Ascending aorta (tissue), 2 donors: ENCODE measurements at places on chromosomes 3 and 15.

- H3K27me3 ChIP-seq: no peaks in the 10 kb centered on the region
- no peak overlapping the region for H3K27ac ChIP-seq
- no peaks in the 10 kb centered on the region for H3K4me1 ChIP-seq
- no peak for DNase-seq
- no peaks in the 10 kb centered on the region for H3K36me3 ChIP-seq
Measured at GRCh38 chr3:67389176-67389575, 265.2 kb downstream of the SUCLG2 start.

DNA sequence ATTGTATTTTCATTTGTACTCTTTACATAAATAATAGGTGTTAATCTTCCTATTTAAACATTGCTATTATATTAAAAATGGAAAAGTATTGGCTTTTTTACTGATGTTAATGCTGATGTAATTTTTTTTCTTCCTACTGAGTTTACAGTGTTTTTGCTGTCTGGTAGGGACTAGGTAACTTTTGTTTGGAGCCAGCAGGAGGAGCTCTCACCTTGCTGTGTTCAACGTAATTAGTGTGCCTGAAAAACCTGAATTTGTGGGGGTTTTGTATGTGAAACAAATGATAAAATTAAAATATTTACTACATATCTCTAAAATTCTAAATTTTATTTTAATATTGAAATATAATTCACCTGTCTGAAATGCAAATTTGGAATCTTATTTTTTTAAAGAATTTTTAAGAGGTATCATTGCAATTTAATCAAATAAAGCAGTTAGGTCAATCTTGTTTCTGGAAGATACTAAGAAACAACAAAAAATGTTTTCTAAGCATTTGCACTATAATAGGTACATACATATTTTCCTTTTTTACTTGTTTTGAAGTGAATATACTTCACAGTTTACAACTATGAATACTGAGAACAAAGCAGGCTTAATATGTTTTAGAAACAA lies 48.8 kb downstream of the EPHA6 start:
- no peak overlapping the region for H3K4me3 ChIP-seq
- no peaks in the 10 kb centered on the region for H3K36me3 ChIP-seq
- no peak for DNase-seq
- H3K27ac ChIP-seq: no peak overlapping the region
- H3K4me1 ChIP-seq: no peaks in the 10 kb centered on the region
- H3K27me3 ChIP-seq: no peaks in the 10 kb centered on the region

DNA sequence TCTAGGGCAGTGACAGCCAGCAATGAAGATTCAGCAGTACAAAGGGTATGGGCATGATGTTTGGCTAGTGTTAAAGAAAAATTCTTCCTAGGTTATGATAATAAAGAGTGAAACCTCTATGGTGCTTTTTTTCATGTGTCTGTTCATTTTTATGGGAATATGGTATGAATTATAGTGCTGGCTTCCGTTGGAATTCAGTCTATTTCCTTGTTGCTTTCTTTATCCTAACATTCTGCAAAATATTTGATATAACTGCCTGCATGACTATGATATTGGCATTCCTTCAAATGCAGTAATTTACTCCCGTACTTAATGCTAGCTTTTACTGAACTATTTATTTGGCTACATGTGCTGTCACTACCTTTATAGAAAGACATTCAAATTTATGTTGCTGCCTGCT lies 57.6 kb upstream of the ATP11B start:
- no peak overlapping the region for H3K27ac ChIP-seq
- no peaks in the 10 kb centered on the region for H3K4me1 ChIP-seq
- no peaks in the 10 kb centered on the region for H3K36me3 ChIP-seq
- no peaks in the 10 kb centered on the region for H3K27me3 ChIP-seq
- H3K4me3 ChIP-seq: no peak overlapping the region

GRCh38 chr3:99799422-99799821 lies 18.2 kb upstream of the CMSS1 start:
- H3K36me3 ChIP-seq: peaks cover 11% of the 10 kb centered on the region
- H3K27me3 ChIP-seq: no peaks in the 10 kb centered on the region
- H3K4me1 ChIP-seq: no peaks in the 10 kb centered on the region
- H3K27ac ChIP-seq: no peak overlapping the region

DNA sequence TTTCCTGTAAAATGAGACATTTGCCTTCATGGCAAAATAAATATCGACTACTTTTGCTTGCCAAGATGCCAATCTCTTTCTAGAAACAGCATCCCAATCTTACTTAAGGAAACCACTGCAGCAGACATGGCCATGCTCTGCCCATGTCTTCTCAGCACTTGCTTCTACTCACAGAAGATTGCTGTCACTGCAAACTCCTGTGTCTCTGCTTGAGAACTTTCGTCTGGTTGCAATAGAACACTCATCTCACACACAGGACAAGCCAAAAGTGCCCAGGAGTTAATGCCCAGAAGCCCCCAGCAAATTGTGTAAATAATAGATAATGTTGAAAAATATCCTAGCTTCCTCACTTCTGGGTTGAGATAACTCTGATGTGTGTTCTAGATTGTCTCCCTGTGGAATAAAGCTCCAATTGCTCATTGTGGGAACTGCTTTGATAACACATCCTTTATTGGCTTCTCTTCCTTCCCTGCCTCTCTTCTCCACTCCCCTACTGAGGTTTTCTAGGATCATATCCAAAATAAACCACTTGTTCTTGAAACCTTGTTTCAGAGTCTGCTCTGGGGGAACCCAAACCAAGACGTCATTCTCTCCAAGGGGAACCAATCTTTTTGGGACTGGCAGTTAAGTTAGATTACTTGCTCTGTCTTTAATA lies 156.3 kb upstream of the STRIT1 start:
- no peak overlapping the region for H3K4me3 ChIP-seq
- no peaks in the 10 kb centered on the region for H3K4me1 ChIP-seq
- DNase-seq: no peak
- no peak overlapping the region for H3K27ac ChIP-seq
- no peaks in the 10 kb centered on the region for H3K27me3 ChIP-seq
- H3K36me3 ChIP-seq: no peaks in the 10 kb centered on the region

- no peak for DNase-seq
- H3K27me3 ChIP-seq: no peaks in the 10 kb centered on the region
- no peak overlapping the region for H3K4me3 ChIP-seq
- no peak overlapping the region for H3K27ac ChIP-seq
- H3K36me3 ChIP-seq: no peaks in the 10 kb centered on the region
Measured at GRCh38 chr3:113832477-113833164, 6.0 kb upstream of the GRAMD1C start.

DNA sequence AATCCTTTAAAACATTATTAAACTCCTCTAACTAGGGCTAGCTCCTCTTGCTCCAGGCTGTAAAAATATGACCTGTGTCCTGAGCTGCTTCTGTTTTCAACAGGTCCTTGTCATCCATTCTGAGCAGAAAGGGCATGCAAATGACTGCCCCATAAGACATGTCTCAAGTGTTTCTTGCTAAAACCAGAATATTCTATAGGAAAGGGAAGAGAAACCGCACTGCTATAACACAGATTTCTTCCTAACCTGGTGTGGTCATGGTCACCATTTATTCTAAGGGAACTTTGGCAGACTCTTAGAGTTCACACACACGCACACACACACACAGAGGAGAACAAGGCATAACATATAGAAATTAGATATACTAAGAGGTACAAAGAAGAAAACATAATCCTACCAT lies 34.2 kb upstream of the B3GNT5 start:
- H3K4me3 ChIP-seq: no peak overlapping the region
- H3K27me3 ChIP-seq: no peaks in the 10 kb centered on the region
- DNase-seq: no peak
- H3K4me1 ChIP-seq: no peaks in the 10 kb centered on the region
- H3K36me3 ChIP-seq: no peaks in the 10 kb centered on the region

- H3K27me3 ChIP-seq: no peaks in the 10 kb centered on the region
- DNase-seq: peak; percentile 84
- H3K4me3 ChIP-seq: no peak overlapping the region
- peak overlapping the region; percentile 73 for H3K27ac ChIP-seq
- H3K4me1 ChIP-seq: peaks cover 8% of the 10 kb centered on the region
Measured at GRCh38 chr3:42080453-42080872, 10.7 kb upstream of the TRAK1 start.

- no peak for DNase-seq
- no peaks in the 10 kb centered on the region for H3K36me3 ChIP-seq
- H3K4me3 ChIP-seq: no peak overlapping the region
- no peak overlapping the region for H3K27ac ChIP-seq
- no peaks in the 10 kb centered on the region for H3K27me3 ChIP-seq
Measured at GRCh38 chr3:87126321-87126720, 100.8 kb upstream of the CHMP2B start.

- no peak for DNase-seq
- no peak overlapping the region for H3K4me3 ChIP-seq
- H3K36me3 ChIP-seq: peaks cover 52% of the 10 kb centered on the region
- H3K4me1 ChIP-seq: no peaks in the 10 kb centered on the region
Measured at GRCh38 chr15:64423970-64424369, 36.3 kb downstream of the TRIP4 start.

DNA sequence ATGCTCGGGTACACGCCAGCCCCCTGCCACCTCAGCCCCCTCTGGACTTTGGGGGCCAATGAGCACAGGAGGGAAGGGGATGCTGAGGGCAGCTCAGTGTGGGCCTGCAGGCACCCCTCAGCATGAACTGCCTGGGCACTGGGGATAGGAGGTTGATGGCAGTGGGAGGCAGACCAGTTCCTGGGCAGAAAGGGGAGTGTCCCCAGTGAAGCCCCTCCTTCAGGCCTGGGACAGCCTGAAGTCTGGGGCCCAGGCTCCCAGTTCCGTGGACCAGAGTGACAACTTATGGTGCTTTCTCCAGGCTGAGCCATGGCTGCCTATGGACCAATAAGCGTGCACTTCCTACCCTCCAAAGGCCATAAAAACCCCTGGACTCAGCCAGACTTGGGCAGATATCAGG lies 63.3 kb upstream of the IMPG2 start:
- peaks cover 8% of the 10 kb centered on the region for H3K4me1 ChIP-seq
- H3K4me3 ChIP-seq: no peak overlapping the region
- DNase-seq: no peak
- no peaks in the 10 kb centered on the region for H3K36me3 ChIP-seq
- no peak overlapping the region for H3K27ac ChIP-seq
- H3K27me3 ChIP-seq: no peaks in the 10 kb centered on the region

- no peaks in the 10 kb centered on the region for H3K27me3 ChIP-seq
- no peaks in the 10 kb centered on the region for H3K4me1 ChIP-seq
- H3K4me3 ChIP-seq: no peak overlapping the region
- peaks cover 75% of the 10 kb centered on the region for H3K36me3 ChIP-seq
- no peak for DNase-seq
Measured at GRCh38 chr15:22902578-22902977, 64.1 kb downstream of the NIPA2 start.

DNA sequence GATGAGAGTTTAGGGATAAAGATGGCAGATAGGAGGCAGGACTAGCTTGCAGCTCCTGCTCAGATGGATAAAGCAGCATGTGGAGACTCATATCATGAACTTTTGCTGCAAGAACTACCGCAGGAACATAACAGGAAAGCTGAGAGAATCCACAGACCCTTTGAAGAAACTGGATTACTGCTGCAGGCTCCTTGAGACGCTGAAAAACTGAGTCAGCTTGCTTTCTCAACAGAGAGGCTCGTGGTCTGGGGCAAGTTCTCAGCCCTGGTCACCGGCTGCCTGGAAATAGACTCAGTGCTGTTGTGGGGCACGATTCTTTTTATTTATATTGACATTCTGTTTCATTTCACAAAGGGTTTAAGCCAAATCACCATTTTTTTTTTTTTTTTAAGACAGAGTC lies 28.8 kb upstream of the TRIM59 start:
- no peak overlapping the region for H3K4me3 ChIP-seq
- no peaks in the 10 kb centered on the region for H3K4me1 ChIP-seq
- H3K36me3 ChIP-seq: no peaks in the 10 kb centered on the region
- no peak for DNase-seq

- no peak for DNase-seq
- no peaks in the 10 kb centered on the region for H3K36me3 ChIP-seq
- no peak overlapping the region for H3K4me3 ChIP-seq
- H3K4me1 ChIP-seq: no peaks in the 10 kb centered on the region
Measured at GRCh38 chr15:36961956-36962355, 138.4 kb downstream of the MEIS2 start.

DNA sequence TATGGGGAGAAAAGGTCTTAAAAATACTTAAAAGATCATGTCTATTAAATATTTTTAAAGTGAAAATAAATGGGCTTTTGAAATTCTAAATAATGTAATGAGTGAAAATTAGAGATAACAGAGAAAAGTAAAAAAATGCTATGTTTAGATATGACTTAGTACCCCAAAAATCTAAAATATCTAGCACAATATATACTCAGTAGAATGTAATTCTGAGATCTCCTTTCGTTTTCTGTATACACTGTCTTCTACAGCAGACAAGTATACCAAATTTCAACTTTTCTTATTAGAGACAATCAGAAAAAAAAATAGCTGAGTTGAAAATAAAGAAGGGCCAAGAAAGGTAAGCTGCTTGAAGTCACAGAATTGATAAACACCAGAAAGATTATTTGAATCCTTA lies 140.8 kb downstream of the ADAM10 start:
- DNase-seq: no peak
- peaks cover 1% of the 10 kb centered on the region for H3K36me3 ChIP-seq
- H3K4me1 ChIP-seq: no peaks in the 10 kb centered on the region
- no peaks in the 10 kb centered on the region for H3K27me3 ChIP-seq

GRCh38 chr3:10950476-10951294 lies 41.9 kb upstream of the SLC6A1 start:
- H3K36me3 ChIP-seq: no peaks in the 10 kb centered on the region
- H3K4me1 ChIP-seq: no peaks in the 10 kb centered on the region
- DNase-seq: no peak
- no peaks in the 10 kb centered on the region for H3K27me3 ChIP-seq
- H3K4me3 ChIP-seq: no peak overlapping the region

DNA sequence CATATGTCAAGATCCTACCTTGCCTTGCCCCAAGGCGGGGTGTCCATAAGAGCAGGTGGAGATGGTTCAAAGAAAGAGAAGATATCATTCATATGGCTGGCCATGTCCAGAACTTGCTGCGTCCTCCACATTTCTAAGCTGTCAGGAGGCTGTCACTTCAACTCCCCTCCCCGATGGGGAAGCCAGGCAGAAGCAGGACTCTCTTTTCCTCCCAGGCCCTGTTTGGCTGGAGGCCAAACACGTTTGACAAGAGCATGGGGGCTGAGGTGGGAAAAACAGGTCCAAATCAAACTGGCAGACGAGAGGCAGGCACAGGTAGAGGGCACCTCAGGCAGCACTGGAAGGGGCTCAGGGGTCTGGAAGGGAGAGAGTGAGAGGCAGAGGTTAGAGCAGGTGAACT lies 37.7 kb downstream of the MESD start:
- peaks cover 60% of the 10 kb centered on the region for H3K36me3 ChIP-seq
- no peaks in the 10 kb centered on the region for H3K4me1 ChIP-seq
- H3K27me3 ChIP-seq: no peaks in the 10 kb centered on the region
- no peak overlapping the region for H3K27ac ChIP-seq

DNA sequence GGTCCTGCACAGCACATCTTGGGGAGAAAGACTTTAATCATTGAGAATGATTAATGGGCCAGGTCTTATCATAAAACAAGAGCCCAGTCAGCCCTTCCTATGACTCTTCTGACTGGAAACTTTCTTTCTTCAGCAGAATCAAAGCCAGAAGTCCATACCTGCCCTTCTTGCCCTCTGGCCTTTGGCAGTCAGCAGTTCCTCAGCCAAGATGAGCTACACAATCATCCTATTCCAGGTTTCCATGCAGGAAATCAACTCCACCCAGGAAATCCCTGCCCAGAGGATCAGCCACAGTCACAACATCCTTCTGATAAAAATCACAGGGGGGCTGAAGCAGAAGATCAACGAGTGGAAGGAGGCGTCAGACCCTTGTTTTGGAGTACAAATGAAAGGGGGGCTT lies 26.9 kb downstream of the ZNF589 start:
- no peak overlapping the region for H3K4me3 ChIP-seq
- H3K4me1 ChIP-seq: no peaks in the 10 kb centered on the region
- H3K36me3 ChIP-seq: peaks cover 26% of the 10 kb centered on the region
- H3K27ac ChIP-seq: no peak overlapping the region
